ENCODE measurements at places on chromosomes 6 and 20. TPM values are rescaled to one million over a fixed set of nuclear protein-coding genes. Genes with fewer than 3 reads are reported as not detected.

DNA sequence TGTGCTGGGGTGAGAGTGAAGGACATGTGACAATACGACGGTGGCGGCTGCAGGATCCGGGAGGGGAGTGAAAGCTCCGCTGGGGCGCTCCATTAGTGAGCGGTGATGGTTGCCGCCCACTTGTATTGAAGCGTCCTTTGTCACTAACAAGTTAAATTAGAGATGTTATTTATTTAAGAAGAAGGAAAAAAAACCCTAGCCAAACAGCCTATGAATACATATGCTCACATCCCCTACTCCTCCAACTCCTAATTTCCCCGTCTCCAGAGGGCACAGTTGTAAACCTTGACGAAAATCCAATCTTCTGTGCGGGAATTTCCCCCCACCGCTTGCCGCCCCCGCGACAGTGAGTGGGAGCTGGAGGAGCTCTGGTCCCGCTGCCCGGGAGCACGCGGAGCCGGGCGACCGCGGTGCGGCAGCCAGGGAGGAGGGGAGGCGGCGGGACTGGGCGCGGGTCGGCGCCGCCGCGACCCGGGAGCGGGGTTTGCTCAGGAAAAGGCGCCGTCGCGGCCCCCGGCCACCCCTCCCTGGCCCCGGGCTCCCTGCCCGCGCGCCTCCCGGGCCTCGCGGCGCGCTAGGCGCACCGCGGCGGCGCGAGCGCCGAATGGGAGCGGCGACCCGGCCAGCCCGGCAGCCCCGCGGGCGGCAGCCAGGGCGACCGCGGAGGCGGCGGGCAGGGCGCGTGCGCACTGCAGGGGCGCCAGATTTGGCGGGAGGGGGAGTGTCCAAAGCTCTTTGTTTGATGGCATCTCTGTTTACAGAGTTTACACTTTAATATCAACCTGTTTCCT is at the start of gene MYB:
TSS of gene MYB (plus strand) at position 767 of the 791 bp plus-strand sequence. CDS start 206 bp downstream, outside the sequence.
- peak; percentile 46 for DNase-seq

DNA sequence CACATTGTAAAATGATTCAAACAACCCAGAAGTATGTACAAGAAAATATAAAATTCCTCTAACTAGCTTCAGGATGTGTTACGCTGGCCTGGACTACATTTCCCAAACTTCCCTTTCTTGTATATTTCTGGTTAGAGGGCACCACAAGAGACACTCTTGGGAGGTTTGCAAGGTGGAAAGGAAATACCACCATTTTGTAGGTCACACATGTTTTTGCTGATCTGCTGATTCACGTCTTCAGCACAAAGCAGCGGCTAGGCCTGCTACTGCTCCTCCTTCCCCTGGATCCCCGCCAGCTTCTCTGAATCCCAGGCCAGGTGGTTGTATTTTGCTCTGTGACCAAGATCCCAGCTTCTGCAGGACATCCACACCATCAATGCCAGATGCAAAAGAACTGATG is 104.2 kb downstream of the AGPAT4 start:
- no peak for DNase-seq

DNA sequence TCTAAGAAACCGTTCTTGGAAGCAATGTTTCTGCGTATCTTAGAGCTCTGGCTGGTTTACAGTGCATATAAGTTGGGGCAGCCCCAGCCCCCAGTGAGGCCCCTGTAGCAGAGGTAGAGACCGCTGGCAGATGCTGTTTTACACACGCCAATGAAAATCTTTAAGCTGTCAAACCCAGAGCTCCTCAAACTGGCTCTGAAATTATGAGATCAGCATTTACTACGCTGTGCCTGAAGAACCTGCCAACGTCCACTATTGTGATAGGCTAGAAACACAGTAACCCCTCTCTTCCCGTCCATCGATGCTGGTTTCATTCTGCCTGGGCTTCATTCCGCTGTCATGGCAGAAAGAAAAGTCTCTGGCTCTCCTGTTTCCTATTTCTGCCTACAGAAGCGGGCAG is 160.6 kb downstream of the SMOC2 start:
- DNase-seq, result no peak

The FAM83B gene
- not detected for total RNA-seq

The PRDM1 gene
- total RNA-seq, result 1.5 TPM

GRCh38 chr20:54980103-54980960 is 504.9 kb downstream of the DOK5 start:
- no peak for DNase-seq

- peak; percentile 93 for DNase-seq
These were observed 12.7 kb downstream of the ZCCHC3 start for GRCh38 chr20:309841-310644.

- DNase-seq, result peak; percentile 33
These were observed 40.8 kb downstream of the CCDC170 start for GRCh38 chr6:151534576-151534975.

DNA sequence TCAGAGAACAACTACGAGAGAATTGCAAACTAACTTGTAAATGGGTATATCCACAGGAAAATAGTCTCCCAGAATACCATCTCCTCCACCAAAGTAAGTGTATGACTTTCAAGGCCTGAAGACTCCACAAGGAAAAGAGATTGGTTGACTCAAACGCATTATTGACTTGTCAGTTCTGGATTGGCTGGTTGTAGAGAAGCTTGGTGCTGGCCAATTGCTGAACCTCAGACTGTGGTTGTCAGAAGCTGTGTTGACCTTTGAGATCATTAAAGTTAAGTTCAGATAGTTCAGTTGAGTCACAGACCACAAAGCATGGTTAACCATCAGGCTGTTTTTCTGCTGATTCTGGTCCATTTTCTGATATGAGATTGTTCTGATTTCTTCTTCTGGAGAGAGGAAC is 388.3 kb downstream of the BMP2 start:
- no peak for DNase-seq

- DNase-seq, result no peak
These were observed 224.9 kb upstream of the OPRM1 start for GRCh38 chr6:153814136-153814535.

DNA sequence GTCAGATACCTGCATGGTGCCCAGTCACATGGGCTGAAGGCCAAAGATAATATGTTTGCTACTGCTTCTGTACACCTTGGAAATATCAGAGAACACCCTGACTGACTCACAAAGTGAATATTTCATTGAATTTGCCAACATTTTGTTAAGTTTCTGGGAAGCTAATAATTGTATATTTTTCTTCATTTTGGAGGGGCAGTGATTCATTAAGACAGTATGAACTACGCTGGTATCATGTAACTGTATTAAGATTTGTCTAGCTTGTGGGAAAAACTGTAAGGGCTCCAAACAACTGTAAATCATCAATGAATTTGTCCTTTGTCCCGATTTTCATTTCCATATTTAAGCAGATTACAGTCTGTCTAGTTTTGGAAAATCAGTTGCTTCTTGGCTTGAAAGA is 102.3 kb upstream of the CCN2 start:
- no peak for DNase-seq

- no peak for DNase-seq
These were observed 6.8 kb upstream of the RIPK1 start for GRCh38 chr6:3061501-3061941.

- DNase-seq, result no peak
These were observed 19.9 kb downstream of the TMEM74B start for GRCh38 chr20:1164871-1165270.

DNA sequence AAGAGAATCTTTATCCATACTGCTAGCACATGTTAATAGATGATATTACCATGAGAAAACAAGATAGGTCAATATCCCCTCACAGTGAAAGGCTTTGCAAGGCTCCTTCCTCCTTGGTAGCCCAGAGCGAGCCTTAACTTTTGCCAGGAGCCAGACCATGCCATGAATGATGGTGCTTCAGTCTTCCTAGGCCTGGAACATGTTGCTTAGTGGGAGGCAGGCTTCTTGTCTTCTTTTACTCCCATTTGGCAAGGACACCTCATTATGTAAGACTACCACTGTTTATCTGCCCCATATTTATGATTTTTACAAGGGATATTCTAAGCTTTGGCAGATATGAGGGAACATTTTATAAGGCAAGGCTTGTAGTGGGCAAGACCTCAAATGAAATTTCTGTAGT is 90.8 kb downstream of the GJA1 start:
- no peak for DNase-seq

DNA sequence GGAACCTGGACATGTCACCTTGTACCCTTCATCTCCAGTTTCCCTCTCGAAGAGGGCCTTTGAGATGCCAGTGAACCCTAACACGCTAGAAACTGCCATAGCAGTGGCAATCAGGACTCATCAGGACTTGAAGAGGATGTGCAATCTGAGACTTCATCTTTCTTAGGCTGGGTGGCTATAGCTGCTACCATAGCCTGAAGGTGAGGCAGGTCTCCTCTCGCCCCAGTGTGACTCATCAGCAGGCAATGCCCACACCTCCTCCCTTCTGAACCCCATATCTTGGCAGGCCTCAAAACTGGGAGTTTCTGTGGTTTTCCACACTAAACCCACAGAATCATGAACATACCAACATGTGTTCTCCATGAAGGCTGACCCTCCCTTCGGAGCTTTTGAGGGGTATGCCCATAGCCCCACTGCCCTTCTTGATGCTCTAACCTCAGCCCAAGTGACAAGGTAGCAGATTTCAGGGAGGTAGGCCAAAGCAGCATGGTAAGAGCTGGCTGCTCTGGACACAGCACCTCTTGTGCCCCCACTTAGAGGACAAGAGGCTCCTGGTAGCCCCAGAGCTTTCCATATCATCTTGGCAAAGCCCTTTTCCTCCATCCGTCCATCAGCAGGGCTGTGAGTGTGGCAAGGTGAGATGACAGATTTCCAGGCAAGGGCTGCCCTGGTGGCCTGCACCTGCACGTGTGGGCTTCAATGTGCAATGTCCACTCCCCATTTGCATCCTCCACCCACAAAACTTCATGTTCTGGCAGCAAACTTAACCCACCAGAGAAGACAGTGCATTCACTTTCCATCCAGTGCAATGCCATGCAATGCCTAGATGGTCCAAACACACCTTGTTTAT is 2.6 kb downstream of the BLCAP start:
- no peak for DNase-seq

DNA sequence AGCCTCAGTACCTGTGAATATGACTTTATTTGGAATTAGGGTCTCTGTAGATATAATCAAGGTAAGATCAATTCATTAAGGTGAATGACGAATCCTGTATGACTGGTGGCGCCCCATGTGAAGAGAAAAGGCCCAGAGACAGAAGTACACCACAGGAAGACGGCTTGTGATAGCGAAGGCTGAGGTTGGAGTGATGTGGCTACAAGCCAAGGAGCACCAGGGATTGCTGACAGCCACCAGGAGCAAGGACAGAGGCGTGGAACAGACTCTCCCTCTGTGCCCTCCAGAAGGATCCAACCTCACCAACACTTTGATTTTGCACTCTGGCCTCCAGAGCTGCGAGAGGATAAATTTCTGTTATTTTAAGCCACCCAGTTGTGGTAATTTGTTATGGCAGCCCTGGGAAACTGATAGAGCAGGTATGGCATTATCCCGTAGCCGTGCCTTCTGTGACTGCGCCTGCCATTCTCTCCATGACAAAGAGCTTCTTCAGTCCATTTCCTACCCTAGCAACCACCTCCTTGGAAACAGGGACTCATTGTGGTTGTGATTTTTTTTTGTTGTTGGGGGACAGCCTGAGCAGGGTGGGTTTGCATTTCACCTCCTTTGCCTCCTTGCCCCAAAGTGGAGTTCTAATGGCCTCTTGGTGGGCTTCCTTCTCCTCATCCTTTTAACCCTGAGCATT is 29.6 kb downstream of the PTK7 start:
- DNase-seq, result no peak

GRCh38 chr20:55746723-55747122 is 258.6 kb downstream of the CBLN4 start:
- DNase-seq, result no peak

DNA sequence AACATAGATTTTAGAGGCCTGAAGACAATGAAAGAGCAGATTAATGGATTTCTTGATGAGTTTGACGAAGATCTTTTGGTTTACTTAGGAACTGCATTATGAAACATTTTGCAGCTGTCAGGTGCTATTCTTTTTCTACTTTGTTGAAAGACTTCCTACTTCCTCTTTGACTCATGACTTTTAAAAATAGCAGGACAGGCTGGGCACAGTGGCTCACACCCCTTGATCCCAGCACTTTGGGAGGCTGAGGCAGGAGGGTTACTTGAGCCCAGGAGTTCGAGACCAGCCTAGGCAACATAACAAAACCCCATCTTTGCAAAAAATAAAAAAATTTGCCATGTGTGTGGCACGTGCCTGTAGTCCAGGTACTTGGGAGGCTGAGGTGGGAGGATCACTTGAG is 52.0 kb downstream of the ITCH start:
- DNase-seq, result no peak

- no peak for DNase-seq
These were observed 118.8 kb upstream of the PTCHD4 start for GRCh38 chr6:48229841-48230240.

The POU5F1 gene
- total RNA-seq, result not detected

DNA sequence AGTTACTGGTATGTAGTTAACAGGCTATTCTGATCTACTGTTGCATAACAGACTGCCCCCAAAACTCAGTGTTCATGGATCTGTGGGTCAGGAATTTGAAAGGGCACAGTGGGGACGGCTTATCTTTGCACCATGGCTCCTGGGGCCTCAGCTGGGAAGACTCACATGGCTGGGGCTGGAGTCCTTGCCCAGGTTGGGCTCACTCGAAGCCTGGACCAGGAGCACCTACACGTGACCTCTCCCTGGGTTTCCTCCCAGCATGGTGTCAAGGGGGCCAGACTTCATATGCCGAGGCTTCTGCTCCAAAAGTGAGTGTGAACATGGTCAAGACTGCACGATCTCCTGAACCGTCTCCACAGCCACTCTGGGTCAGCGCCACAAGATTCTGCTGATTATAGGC is 11.7 kb downstream of the SYNDIG1 start:
- no peak for DNase-seq

GRCh38 chr6:139521338-139521737 is 146.9 kb upstream of the CITED2 start:
- DNase-seq, result no peak

- DNase-seq, result no peak
These were observed 178.4 kb downstream of the NRN1 start for GRCh38 chr6:5828296-5828695.

- DNase-seq, result no peak
These were observed 16.9 kb downstream of the GPR31 start for GRCh38 chr6:167140589-167141474.

The SLC17A1 gene
- total RNA-seq, result not detected

The TAF4 gene
- 2.3 TPM for total RNA-seq

The RBPJL gene
- not detected for total RNA-seq

DNA sequence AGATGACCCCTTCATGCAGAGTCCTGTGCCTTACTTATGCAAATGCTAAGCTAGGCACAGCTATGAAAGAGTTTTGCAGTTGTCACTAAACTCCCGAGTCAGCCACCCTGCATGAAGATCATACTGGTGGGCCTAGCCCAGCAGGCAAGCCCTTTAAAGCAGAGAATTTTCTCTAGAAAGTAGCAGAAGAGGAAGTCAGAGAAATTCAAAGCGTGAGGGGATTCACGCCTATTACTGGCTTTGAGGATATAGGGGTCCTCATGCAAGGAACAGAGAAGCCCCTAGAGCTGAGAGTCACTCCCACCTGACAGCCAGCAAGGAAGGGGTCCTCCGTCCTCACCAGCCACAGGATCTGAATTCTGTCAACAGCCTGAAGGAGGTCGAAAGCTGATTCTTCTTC is 54.6 kb downstream of the MYB start:
- no peak for DNase-seq

- DNase-seq, result no peak
These were observed 42.6 kb upstream of the TGM2 start for GRCh38 chr20:38207621-38208020.

- DNase-seq, result no peak
These were observed 247.0 kb downstream of the ESR1 start for GRCh38 chr6:152054441-152054840.

The FGD2 gene
- not detected for total RNA-seq

GRCh38 chr6:130409418-130410100 is 43.7 kb downstream of the TMEM200A start:
- no peak for DNase-seq

The PGC gene
- total RNA-seq, result not detected
